NCI-H82 (cell line): ENCODE measurements at places on chromosomes 1 and 21.
A peak's percentile ranks its signal among the peaks of the same experiment; 100 is the strongest.

DNA sequence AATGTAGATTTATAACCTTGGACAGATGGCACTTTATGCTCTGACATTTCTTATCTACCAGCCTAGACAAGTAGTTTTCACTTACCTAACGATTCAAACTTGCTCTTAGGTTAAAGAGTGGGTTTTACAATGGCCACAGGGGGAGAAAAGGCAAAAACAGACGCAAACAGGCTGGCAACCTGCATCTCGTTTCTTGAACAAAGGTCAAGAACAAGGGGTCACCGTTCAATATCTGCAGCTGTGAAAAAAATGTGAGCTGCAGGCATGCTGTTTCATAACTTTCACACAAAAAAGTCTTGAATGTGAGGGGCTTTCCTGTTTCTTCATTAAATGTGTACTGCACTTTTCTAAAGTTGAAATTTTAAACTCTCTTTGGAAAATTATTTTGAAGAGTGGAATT, 49.4 kb downstream of the SYDE2 start:
- DNase-seq: no peak

- no peak for DNase-seq
Measured at GRCh38 chr1:219541946-219542345, 71.0 kb downstream of the ZC3H11B start.

DNA sequence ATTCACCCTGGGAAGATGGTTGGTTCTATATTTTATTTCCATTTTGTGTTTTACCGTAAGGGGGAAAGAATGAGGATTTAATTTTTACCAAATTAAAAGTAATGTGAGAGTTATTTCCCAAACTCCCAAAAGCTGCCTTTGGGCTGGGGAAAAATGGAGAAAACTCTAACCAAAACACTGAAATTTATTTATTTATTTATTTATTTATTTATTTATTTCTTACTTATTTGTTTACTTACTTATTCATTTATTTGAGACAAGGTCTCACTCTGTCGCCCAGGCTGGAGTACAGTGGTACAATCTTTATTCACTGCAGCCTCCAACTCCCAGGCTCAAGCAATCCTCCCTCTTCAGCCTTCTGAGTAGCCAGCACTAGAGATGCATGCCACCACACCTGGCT, 38.0 kb upstream of the ZBTB18 start:
- DNase-seq: no peak

DNA sequence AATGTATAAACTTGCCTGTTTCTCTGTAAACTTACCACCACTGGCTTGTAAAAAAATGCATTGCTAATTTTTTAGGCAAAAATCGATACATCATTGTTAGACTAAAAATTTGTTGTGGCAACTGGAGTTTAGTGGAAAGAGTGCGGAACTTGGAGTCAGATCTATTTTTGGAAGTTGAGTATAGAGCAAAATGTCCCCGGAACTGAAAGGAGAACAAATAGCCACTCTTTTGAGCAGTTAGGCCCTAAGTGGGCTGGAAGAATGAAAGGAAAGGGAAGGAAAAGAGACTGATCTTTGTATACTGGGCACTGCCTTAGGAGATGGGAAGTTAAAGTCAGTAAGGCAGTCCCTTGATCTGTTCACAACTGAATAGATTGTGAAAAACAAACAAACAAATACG, 30.2 kb downstream of the OPTC start:
- DNase-seq: no peak

DNA sequence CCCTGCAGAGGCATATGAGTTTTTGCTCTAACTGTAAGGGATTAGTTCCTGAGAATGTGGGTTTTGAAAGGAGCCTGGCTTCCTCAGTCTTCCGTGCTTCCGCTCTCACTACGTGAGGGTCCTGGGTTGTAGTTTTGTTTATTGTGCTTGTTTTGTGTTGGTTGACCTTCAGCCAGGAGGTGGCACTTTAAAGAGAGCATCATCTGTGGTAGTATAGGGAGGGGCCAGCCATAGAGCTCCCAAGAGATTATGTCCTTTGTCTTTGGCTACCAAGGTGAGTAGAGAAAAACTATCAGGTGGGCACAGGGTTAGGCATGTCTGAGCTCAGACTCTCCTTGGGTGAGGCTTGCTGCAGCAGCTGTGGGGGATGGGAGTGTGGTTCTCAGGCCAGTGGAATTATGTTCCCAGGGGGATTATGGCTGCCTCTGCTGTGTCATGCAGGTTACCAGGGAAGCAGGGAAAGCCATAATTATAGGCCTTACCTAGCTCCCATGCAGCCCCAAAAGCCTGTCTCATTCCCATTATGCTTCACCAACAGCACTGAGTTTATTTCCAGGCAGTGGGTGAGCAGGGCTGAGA, 23.5 kb downstream of the CYP4B1 start:
- peak; percentile 72 for DNase-seq

DNA sequence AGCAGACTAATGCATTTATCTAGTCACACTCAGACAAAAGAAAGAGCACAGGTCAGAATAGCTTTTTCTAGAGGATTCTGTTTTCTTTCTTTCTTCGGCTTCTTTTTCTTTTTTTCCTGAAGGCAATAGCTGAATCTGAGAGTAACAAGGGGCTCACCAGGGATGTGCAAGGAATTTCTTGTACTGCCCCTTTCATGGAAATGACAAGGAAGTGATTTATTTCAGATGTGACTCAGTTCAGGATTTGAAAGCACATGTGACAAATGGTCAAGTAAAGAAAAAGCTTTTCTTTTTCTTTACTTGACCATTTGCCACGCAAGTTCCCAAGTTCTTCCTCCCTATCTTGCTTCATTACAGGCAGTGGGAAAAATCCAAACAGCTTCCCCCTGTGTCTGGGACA, 202.0 kb downstream of the GABPA start:
- DNase-seq: no peak

DNA sequence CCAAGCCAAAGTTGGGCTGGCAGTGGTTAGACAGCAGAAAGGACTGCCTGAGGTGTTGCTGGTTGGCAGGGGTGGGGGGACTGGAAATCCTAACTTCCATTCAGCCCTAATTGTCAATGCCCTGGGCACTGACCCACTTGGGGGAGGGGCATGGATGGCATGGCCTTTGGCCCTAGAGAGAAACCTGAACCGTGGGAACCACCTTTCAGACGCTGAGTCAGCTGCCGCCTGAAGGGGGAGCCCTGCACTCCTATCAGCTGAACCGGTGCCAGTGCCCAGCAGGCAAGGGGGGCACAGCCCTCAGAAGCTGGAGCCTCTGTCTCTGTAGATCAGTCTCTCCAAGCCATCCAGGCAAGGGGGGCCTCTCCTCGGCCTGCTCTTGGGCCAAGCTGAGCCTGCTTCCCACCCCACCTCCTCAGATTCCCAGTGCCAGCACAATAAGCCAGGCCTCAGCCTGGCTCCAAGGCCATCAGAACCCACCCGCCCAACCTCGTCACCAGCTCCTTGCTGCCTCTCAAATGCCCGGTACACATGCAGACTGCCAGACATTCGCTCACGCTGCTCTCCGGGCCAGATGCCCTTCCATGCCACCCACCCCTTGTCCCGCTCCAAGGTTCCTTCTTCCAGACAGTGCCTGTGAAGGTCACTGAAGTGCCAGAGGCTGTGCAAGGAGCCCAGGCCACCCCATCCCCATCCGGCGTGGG, 11.6 kb downstream of the TINAGL1 start:
- peak; percentile 66 for DNase-seq

DNA sequence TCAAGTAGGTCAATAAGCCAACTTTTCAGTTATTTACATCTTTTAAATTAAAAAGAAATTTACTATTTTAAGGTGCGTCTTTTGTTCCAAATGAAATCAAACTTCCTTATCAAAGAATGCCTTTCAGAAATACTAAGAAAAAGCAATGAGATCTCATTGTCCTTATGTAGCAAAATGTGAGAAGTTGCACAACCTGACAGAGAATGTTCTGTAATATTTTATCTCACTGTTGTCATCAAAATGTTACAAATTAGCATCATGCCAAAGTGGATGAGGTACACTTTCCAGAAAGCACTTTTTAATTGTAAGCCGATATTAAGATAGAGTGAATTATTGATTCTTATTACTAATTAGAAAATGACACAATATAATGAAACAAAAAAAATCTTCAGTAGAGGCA, 50.4 kb downstream of the KCNT2 start:
- DNase-seq: no peak

DNA sequence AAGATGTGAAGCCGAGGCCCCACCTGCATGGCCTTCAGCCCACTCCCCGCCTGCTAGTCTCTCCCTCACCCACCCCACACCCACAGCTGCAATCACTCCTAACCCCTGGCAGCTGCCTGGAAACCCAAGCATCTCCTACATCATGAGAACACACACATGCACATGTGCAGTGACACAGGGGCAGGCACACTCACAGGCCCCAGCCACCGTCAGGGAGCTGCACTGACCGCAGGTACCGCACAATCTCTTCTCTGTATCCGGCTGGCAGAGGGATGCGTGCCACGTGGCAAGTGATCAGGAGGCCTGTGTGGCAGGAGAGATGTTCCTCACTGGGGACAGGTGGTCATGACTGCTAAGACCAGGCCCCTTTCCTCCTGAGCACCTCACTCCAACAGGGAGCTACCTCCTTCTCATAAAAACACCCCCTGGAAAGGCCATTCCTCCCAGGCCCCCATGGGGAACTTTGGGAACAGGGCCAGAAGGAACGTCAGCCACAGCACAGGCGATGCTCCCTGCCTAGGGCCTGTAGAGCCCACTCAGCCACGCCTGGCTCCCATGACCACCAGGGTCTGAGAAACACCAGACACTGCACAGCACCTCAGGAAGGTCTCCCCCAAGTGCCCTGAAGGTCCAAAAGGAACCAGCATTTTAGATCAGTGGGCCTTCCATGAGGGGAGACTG, 6.0 kb downstream of the LSS start:
- no peak for DNase-seq
